Stimulated activated CD4-positive, alpha-beta T cell treated with anti-CD3 and anti-CD28 coated beads, Interleukin-1b, Interleukin-23, amount 100 ng/mL, for 4 hours (primary cell): ENCODE measurements at places on chromosomes 2 and 18.

DNA sequence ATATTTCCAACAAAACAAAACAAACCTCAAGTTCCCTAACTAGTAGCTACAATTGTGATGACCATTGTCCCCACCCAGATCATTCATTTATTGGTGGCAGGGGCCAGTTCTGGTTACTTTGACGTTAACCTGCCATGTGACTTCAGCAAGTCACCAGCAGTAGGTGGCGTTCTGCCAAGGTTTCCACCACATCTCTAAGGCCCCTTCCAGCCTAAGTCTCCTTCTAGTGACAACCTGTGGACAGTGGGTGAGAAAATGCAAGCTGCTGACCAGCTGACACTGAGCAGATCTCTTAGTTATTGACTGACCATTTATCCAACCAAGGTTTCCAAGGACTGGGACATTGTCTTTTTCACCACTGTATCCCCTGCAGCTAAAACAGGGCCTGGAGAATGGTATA is 98.4 kb downstream of the GPR39 start:
- DNase-seq, result no peak

- no peak for DNase-seq
Measured at GRCh38 chr2:3637692-3638455, 20.1 kb upstream of the ALLC start.

DNA sequence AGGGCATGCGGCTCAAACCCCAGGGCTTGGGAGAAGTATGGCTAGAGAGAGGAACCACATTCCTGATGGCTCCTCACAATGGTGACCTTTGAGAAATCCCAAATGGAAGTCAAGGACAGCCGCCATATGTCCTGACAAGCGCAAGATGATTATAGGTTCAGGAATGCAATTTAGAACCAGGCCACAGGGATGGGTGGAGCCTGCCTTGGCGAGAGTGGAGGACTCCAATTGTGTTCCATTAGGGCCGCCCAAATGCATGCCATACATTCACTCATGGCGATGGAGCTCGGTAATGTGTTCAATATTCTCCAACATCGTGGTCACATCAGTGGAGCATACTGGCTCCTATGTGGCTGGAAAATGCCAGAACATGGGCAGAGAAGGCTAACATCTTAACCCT is 662.9 kb upstream of the ID2 start:
- no peak for DNase-seq

DNA sequence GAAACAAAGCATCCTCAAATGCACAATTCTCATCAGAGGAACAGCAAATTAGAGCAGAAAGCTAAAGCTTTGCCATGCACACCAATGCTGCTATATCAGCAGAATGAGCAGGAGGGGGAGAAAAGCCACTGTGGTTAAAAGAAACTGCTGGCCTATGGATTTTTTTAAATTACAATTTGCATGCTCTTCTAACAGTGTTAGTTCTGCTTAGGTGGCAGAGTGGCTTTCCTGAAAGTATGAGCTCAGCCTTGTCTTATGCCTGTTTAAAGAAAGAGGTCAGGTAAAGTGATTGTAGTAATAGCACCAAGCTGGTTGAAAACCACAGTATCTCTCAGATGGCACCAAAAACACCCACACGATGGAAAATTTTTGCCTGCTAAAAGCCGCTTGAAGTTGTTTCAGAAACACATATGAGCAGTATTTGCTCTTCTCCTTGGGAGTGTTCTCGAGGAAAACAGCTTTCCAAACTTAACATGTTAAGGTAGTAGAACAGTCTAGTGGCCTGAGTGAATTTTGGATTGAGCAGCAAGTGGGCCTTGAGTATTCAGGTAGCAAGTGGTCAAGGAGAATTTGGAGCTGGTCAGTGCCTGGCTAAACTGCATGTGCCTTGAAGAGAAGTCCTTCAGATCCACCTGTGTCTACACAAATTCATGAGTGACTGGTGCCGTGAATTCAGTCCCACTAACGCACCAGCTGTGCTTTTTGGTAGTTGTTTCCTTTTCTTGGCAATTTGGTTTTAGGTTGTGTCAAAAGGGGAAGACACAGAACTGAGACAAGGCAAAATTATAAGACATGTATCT is 19.6 kb upstream of the NDUFV2 start:
- peak; percentile 30 for DNase-seq

DNA sequence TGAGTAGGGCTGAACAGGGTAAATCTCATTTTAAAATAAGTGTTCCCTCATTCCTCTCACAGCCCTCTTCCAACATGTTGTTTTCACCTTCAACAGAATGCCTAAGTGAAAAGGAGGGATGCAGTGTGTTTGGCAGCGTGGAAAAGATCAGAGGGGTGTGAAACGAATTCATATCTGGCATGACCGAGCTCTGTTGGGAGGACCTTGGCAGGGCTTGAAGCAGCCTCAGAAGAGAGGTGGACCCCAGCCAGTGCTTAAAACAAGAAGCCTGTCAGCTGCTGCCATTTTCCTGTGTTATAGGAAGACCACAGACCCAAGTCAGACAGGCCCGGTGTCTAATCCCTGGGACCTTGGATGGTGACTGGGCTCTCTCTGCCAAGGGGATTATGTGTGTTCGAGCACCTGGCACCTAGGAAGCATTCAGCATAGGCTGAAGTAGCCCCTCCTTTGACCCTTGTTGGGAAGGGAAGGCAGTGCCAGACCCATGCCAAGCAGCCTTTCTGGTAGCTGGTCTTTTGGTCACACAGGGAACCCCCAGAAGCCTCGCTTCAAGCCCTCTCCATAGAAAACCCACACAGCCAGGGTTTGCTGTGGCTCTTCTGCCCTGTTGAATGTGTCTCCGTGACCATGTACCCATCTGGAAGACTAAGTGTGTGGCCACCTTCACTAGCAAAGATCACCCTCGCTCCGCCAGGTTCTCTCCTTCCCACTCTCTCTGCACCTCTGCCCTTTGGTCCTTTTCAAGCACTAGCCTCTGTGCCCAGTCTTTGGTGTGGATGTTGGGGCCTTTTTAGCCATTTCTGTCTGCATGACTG is 87.5 kb upstream of the ST3GAL5 start:
- DNase-seq, result no peak

DNA sequence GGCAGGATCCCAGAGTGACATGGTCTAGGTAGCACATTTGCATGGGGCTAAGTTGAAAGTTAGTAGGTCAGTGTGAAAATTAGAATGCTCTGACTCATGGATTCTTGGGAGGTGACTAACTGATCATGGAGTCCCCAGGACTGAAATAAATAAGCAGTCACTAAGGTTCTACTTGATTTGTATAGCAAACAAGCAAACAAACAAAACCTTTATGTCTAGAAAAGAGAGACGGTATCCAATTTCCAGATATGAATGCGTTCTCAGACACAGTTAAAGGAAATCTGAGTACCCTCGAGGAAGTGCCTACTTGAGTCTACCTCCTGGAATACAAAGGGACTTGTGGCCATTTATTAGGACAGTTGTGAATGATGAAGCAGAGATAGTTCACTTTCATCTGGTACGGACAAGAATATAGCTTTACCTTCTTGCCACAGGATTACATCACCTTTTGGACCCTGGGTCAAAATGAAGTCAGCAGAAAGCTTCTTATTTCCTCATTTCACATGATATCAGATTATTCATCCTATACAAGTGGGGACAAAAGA is 54.3 kb upstream of the AGPS start:
- no peak for DNase-seq

DNA sequence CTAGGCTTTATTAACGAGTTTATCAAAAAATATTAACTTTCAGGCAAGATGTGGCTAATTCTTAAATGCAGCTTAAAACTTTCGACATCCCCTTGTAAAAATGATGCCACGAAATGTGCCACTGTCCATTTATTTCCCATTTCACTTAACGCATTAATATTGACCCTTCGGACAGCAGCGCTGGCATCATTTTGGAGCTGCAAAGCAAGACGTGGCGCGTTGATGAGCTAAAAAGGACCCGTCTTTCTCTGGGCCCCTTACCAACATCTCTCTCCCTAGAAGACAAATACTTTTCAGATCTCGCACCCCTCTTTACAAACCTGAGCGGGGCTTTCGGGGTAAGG is 367.9 kb downstream of the MTX2 start:
- no peak for DNase-seq

GRCh38 chr2:108594132-108594981 is 60.1 kb downstream of the LIMS1 start:
- DNase-seq, result no peak

DNA sequence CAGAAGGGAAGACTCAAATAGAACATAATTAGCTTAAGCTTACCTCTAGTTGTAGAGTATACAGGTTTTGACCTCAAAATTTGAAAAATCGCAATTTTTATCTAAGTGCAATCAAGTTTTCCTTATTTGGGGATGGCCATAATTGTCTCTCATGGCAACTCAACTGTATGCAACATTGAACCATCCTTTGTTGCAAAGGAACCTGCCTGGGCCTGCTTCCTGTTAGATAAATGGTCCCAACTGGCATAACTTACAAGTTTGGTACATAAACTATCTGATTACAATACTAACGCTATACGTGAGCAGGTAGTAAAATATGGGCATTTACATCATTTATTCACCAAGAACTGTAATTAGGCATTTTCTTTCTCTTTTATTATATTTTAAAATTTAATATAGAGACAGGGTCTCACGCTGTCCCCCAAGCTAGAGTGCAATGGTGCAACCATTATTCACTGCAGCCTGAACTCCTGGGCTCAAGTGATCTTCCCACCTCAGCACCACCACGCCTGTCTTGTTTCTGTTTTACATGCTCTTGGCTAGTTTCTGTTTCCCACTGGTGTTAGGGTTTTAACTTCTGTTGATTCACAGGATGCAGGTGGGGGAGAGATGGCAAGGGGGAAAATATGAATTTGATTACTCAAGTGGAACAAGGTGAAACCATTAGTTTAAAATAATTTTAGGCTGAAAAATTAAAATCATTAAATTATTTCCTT is 55.3 kb upstream of the B3GNT2 start:
- DNase-seq, result no peak

DNA sequence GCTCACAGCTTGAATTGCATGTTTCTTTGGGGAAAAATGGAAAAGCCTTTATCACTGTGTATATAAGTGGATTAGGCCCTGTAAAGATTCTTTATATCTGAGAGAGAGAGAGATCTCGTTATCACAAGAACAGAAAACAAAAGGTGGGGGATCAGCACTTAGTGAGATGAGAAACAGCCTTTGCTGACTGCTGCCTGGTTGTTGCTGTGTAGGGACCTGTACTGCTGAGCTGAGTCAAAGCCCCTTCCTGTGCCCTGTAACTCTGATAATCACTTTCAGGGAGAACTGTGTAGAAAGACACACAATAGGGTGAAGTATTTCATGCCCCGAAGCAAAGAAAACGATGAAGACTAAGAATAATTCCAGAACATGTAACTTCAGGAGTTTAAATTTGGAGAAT is 30.6 kb upstream of the FAM237A start:
- DNase-seq, result no peak

- no peak for DNase-seq
Measured at GRCh38 chr2:45769056-45769455, 117.6 kb downstream of the PRKCE start.

DNA sequence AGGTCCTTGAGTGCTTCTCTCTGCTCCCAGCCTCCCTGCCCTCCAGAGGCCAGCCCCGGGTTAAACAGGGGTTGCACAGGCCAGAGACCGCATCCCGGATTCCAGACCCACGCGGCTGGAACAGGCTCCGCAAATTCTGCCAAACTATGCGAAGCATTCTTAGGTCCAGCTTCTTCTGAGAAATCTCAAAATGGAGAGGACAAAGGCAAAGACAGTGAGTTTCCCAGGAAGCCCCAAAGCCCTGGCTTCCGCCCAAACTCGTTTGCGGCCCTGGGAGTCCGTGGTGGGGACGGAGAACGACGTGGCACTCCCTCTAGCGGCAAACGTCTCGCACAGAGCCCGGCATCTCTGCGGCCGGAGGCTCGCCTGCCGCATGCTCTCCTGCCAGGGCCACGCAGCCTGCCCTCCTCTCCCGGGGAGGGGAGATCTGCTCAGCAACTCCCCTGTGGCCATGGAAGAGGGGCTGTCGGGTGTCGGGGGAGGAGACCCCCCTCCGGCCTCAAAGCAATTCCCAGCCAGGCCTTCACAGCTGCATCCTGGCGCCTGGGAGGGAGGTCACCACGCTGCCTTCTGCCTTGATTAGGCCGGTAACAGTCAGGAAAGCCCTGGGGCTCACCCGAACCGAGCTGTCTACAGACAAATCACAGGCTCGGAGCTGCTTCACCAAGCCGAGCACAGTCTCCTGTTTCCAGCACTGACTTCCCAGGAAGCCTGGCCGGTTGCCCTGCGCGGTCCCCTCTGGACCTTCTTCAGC is 33.4 kb upstream of the KLHL29 start:
- peak; percentile 29 for DNase-seq

DNA sequence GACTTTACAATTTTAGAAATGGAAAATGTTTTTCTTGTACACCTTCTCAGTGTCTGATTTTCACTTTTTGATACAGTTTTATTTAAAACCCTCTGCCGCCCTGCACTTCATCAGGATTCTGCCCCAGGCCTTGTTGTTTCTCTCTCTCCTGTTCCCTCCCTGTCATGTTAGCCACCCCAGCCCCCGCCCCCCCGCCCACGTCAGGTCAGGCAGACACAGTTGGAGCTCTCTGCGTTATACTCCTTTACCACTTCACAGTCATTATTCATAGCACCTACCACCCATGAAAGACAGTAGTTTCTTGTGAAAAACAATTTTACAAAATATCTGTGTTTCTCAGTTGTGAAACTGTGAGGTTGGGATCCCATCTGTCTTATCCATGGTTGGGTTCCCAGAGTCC is 21.5 kb downstream of the ADNP2 start:
- no peak for DNase-seq

DNA sequence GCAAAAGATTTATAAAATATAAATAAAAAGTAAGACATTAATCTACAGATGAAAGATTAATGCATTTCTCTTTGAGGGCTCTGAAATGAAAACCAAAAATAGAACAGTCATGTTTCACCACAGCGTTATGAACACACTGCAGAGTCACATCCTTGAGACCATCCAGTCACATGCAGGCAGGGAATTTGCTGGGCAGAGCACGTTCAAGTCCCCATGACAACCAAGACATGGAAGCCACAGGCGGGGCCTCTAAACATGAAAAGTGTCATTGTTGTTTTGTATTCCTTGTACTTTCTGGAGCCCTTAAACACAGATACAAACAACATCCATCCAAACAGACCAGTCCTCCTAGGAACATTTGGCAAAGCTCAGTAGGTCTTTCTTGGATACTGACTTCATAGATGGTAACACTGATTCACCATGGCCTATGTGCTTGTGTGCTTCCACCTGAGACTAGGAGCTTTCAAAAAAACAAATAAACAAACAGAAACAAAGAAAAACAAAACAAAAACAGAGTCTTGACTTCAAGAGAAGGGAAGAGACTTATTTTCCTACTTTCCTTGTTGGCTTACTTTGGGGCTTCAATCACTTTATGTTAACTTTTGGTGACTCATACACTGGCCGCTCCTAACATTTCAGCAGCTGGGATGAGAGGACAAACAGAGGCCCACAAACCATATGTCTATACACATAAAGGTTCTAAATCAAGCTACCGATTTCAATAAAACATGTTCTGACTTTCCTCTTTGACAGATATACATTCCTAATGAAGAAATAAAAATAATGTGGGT is 99.5 kb upstream of the CCDC85A start:
- no peak for DNase-seq
